ENCODE measurements at places on chromosomes 3 and 15. TPM values are rescaled to one million over a fixed set of nuclear protein-coding genes. Genes with fewer than 3 reads are reported as not detected.

GRCh38 chr3:102144063-102144462 is 290.8 kb upstream of the ZPLD1 start:
- no peak overlapping the region for H3K27ac ChIP-seq
- no peaks in the 10 kb centered on the region for H3K36me3 ChIP-seq
- no peak overlapping the region for H3K4me3 ChIP-seq
- H3K4me1 ChIP-seq, result no peaks in the 10 kb centered on the region
- no peaks in the 10 kb centered on the region for H3K27me3 ChIP-seq
- no peak for DNase-seq

DNA sequence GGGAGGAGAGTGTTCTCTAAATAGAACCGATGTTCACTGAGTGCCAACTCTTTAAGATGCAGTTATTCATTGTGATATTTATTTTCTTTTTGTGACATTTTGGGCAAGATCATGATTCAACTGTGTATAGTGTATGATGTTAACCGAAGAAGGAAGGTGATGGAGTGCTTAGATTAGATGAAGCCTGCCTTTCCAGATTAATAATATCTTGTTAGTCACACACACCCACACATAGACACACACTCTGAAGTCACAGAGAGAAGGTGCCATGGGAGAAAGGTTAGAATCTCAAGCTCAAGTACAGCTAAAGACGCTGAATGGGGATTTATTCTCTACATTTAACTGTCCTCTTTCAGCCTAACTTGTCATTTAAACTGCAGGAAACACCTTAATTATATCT is 77.0 kb downstream of the SLC9A9 start:
- no peak overlapping the region for H3K4me3 ChIP-seq
- no peak for DNase-seq
- no peaks in the 10 kb centered on the region for H3K4me1 ChIP-seq

The MEX3B gene
- total RNA-seq, result 1.9 TPM

DNA sequence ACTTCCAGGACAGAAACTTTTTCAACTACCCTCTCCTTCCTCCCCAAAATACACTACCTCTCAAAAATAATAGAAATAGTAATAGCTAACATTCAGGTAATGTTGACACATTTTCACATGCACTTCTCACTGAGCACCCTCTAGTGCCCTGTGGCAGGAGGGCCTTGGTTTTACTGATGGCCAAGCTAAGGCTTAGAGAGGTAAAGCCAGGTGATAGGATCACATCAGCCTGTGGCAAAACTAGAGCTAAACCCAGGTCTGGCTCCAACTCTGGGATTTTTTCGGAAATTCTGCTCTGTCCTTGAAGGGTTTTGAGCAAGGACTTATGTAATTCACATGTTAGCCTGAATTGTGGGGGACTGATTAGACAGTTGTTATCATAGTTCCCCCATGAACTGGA is 922 bp upstream of the TAMM41 start:
- no peak for DNase-seq
- H3K27ac ChIP-seq, result peak overlapping the region; percentile 90
- H3K4me3 ChIP-seq, result peak overlapping the region; percentile 92
- H3K27me3 ChIP-seq, result no peaks in the 10 kb centered on the region
- no peaks in the 10 kb centered on the region for H3K36me3 ChIP-seq
- H3K4me1 ChIP-seq, result peaks cover 23% of the 10 kb centered on the region

The RAP2B gene
- 27.4 TPM for total RNA-seq

GRCh38 chr15:63776443-63776842 is 57.3 kb downstream of the HERC1 start:
- no peak overlapping the region for H3K4me3 ChIP-seq
- H3K27ac ChIP-seq, result no peak overlapping the region
- no peak for DNase-seq
- H3K36me3 ChIP-seq, result peaks cover 13% of the 10 kb centered on the region

The ZNF662 gene
- total RNA-seq, result 5.6 TPM

The THPO gene
- total RNA-seq, result not detected

- H3K27ac ChIP-seq, result no peak overlapping the region
- no peak overlapping the region for H3K4me3 ChIP-seq
- DNase-seq, result no peak
- H3K4me1 ChIP-seq, result no peaks in the 10 kb centered on the region
- no peaks in the 10 kb centered on the region for H3K27me3 ChIP-seq
- H3K36me3 ChIP-seq, result peaks cover 26% of the 10 kb centered on the region
These were observed 10.6 kb downstream of the ST6GAL1 start for GRCh38 chr3:186940967-186941366.

- DNase-seq, result no peak
- H3K27me3 ChIP-seq, result no peaks in the 10 kb centered on the region
- peaks cover 6% of the 10 kb centered on the region for H3K4me1 ChIP-seq
- no peak overlapping the region for H3K27ac ChIP-seq
- H3K36me3 ChIP-seq, result no peaks in the 10 kb centered on the region
- no peak overlapping the region for H3K4me3 ChIP-seq
These were observed 317.6 kb upstream of the RASGRP1 start for GRCh38 chr15:38882221-38882620.

GRCh38 chr3:19885468-19885867 is 48.5 kb downstream of the EFHB start:
- H3K4me1 ChIP-seq, result no peaks in the 10 kb centered on the region
- no peak overlapping the region for H3K27ac ChIP-seq
- no peak for DNase-seq
- no peaks in the 10 kb centered on the region for H3K36me3 ChIP-seq

The CHRD gene
- not detected for total RNA-seq

The CPNE4 gene
- not detected for total RNA-seq

The CLDN18 gene
- total RNA-seq, result not detected

- H3K27ac ChIP-seq, result no peak overlapping the region
- no peaks in the 10 kb centered on the region for H3K36me3 ChIP-seq
- H3K4me3 ChIP-seq, result no peak overlapping the region
- H3K27me3 ChIP-seq, result no peaks in the 10 kb centered on the region
These were observed 122.5 kb upstream of the TSC22D2 start for GRCh38 chr3:150285601-150286000.

DNA sequence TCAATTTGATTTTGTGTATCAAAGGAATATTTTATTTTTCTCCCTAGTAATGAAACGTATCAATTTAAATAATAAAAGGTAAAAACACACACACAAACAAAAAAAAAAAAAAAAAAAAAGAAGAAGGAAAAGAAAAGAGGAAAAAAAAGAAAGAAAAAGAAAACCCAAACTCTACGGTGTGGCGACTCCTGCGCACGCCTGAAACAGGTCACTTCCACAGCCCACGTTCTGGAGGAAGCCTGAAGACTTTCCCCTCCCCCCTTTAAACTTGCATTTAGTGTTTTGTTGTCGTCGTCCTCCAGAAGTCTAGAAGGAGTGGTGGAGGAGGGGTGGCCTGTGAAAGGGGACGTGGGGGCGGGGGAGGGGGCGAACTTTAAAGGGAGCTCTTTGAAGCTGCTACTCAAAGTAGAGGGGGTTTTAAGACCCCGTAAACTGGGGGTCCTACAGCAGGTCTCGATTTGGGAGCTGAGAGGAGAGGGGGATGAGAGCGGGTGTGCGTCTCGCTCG is 2.3 kb upstream of the TLE3 start:
- H3K4me1 ChIP-seq, result peaks cover 19% of the 10 kb centered on the region
- no peaks in the 10 kb centered on the region for H3K27me3 ChIP-seq
- no peaks in the 10 kb centered on the region for H3K36me3 ChIP-seq

- H3K36me3 ChIP-seq, result no peaks in the 10 kb centered on the region
- no peaks in the 10 kb centered on the region for H3K27me3 ChIP-seq
- no peak for DNase-seq
- H3K4me3 ChIP-seq, result no peak overlapping the region
These were observed 54.3 kb upstream of the SNRPA1 start for GRCh38 chr15:101349047-101349951.

The IL17RD gene
- total RNA-seq, result 0.05 TPM

DNA sequence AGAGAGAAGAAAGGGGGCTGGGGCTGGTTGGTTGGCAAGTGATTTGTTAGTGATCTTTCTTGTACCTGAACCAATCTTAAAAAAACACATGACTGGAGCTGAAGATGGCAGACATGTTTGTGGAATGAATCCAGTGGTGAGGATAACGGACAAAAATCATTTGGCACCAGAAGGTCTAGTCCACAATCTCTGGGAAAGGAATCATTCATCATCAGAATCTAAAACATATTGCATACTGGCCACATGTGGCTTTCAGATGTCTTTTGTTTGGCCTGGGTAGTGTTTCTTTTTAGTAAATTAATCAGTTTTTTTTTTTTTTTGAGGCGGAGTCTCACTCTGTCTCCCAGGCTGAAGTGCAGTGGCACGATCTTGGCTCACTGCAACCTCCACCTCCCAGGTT is 5.0 kb downstream of the NEK11 start:
- no peak overlapping the region for H3K27ac ChIP-seq
- H3K4me3 ChIP-seq, result no peak overlapping the region
- H3K4me1 ChIP-seq, result peaks cover 5% of the 10 kb centered on the region
- H3K27me3 ChIP-seq, result no peaks in the 10 kb centered on the region
- DNase-seq, result no peak

DNA sequence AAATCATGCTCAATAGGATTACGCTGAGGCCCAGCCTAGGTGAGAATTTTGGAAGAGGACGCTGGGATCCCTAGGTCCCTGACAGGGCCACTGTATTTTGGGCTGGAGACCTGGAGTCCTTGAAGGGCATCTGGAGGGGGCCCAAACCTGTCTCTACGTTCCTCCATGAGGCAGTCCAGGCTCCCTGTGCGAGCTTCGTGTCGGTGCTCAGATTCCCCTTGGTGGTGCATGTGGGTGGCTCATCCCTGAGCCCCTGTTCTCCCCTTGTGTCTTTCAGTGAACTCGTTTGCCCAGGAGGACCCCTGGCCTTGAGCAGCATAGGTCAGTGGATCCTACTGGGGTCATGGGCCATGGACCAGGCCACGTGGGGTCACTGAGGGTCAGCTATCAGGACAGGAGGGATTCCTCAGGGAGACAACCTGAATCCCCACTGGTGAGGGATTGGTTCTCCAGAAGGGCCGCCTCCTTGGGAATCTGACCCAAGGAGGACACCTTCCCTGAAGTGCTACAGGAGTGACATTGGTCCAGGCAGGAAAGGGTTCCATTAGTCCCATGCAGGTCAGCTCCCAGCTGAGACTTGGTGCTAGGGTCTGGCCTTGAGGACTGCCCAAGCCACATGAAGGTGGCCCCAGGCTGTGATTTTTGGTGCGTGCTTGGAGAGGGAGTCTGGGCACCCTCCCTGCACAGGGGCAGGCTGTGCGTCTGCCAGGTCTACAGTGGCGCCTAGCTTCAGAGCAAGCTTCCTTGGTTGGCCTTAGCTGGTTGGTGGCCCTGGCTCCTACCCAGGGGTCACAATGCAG is 229.8 kb downstream of the SNRPN start:
- H3K4me3 ChIP-seq, result no peak overlapping the region
- H3K4me1 ChIP-seq, result no peaks in the 10 kb centered on the region
- H3K27me3 ChIP-seq, result no peaks in the 10 kb centered on the region
- no peak for DNase-seq

- H3K4me3 ChIP-seq, result no peak overlapping the region
- no peaks in the 10 kb centered on the region for H3K4me1 ChIP-seq
- no peaks in the 10 kb centered on the region for H3K27me3 ChIP-seq
These were observed 136.3 kb downstream of the THSD4 start for GRCh38 chr15:71251584-71252043.

DNA sequence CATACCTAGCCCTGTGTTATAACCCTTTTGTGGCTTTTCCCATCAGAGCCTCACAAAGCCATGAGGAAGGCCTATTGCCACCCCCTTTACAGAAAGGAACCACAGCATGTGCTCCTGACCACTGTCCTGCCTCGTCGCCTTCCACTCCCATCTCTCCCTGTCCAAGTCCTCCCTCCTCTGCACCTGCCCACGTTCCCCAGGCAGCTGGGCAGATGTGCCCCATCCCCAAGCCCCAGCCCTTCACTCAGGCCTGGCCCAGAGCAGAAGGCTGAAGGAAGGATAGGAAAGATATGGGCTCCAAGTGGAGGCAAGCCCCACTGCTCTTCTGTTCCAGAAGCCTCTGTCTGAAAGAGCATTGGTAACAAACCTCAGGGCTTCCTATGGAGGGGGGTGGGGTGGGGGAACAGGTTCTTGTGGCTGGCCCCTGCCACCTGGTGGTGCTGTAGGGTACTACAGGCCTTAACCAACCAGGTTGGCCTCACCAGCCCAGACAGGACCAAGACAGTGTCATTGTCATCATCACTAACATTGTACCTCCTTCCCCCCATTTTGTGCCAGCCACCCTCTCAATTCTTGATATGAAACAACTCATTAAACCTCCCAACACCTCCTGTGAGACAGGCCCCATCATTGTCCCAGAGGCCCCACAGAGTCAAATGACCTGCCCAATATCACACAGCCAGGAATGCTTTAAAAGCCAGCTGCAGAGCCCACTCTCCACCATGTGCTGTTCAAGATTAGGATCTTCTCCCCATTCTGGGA is 10.0 kb downstream of the POC1A start:
- DNase-seq, result peak; percentile 80
- H3K36me3 ChIP-seq, result no peaks in the 10 kb centered on the region
- no peaks in the 10 kb centered on the region for H3K27me3 ChIP-seq
- no peak overlapping the region for H3K27ac ChIP-seq

The GPR87 gene
- total RNA-seq, result not detected

GRCh38 chr3:66242788-66243464 is 22.1 kb downstream of the SLC25A26 start:
- peaks cover 34% of the 10 kb centered on the region for H3K36me3 ChIP-seq
- H3K27me3 ChIP-seq, result no peaks in the 10 kb centered on the region
- DNase-seq, result no peak
- H3K27ac ChIP-seq, result no peak overlapping the region

The DAZL gene
- not detected for total RNA-seq

The PDZRN3 gene
- total RNA-seq, result not detected

The STAB1 gene
- total RNA-seq, result 14.4 TPM

GRCh38 chr15:63930034-63930433 is 96.3 kb upstream of the HERC1 start:
- DNase-seq, result no peak
- H3K36me3 ChIP-seq, result no peaks in the 10 kb centered on the region
- H3K4me1 ChIP-seq, result no peaks in the 10 kb centered on the region
- H3K27ac ChIP-seq, result no peak overlapping the region

DNA sequence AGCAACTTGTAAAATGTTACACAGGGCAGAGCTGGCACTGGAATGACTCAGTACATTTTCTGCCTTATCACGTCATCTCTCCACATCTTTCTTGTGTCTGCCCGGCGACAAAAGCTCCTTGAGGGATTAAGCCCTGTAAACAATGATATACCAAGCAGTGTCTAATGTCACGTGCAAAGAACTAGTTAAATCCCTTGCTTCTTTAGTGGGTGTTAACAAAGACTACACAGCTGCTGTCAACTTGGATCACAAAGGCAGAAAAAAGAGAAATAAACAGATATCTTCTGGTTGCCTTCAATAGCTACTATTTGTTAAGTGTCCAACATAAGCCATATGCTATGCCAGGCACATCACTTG is 48.1 kb upstream of the FRMD4B start:
- H3K36me3 ChIP-seq, result no peaks in the 10 kb centered on the region
- H3K4me1 ChIP-seq, result no peaks in the 10 kb centered on the region
- no peaks in the 10 kb centered on the region for H3K27me3 ChIP-seq
- DNase-seq, result no peak
- H3K27ac ChIP-seq, result no peak overlapping the region

- H3K36me3 ChIP-seq, result no peaks in the 10 kb centered on the region
- DNase-seq, result peak; percentile 16
- H3K27ac ChIP-seq, result no peak overlapping the region
- H3K4me3 ChIP-seq, result no peak overlapping the region
- no peaks in the 10 kb centered on the region for H3K4me1 ChIP-seq
These were observed 103.8 kb upstream of the IL12A start for GRCh38 chr3:159884661-159885402.

The CACNA2D3 gene
- total RNA-seq, result not detected
